Hematopoietic multipotent progenitor cell treated with erythropoietin and hydrocortisone succinate and interleukin-3 and kit ligand, for 8 days (in vitro differentiated cells): ENCODE measurements at places on chromosomes 4 and X.

DNA sequence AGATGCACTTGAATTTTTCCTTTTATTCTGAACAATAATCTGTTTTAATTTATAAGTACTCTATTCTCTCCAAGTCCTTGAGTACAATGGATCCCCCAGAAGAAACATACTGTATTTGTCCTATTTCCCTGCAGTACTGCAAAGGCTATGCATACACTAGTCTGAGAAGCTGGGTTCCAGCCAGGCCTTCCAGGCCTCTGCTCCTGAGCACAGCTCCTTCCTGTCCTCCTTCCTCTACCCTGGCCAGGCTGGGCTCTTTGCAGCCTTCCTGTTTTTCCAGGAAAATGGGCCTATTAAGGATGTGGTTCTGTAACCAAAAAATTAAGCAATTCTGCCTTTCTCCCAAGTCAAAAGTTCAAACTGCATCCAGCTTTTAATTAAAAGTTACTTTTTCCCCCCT is 68.0 kb upstream of the STIM2 start:
- DNase-seq = no peak

GRCh38 chrX:9340598-9341290 is 124.1 kb upstream of the TBL1X start:
- DNase-seq = peak; percentile 7

- no peak for DNase-seq
These were observed 121.3 kb downstream of the GPR143 start for GRCh38 chrX:9644335-9644734.

DNA sequence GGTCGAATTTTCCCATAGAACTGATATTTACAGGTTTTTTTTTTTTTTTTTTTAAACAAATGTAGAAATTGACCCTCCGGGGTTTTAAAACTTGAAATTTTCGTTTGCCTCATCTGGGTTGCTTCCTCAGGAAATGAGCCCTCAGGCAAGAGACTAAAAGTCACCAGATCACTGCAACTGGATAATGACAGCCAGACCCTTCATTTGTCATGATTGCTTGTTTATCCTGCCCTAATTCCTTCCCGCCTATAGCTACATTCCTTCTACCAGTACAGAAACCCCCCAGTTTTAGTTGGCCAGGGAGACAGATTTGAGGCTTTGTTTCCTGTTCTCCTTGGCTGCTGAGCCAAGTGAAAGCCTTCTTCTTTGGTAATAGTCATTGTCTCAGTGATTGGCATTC is 44.0 kb upstream of the IGFBP7 start:
- no peak for DNase-seq

DNA sequence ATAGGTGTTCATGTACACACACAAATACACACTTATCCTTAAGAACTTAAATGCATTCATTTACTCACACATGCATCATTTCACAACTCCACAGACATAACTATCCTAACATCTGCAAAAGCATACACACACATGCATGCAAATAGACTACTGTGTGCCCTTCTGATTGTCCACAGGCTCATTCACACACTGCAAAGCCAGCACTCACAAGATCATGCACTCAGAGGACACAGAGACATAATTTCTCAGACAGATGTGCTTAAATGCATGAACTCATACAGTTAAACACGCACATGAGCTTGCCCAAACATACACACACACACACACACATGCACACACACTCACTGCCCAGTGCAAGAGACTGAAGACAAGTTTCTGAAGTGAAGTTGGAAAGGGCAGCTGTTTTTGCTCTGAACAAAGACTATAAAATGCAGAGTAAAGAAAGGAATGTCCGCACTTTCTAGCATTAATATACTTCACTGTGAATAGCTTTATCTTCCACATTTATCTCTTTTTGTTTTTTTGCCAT is 1018.0 kb upstream of the HS3ST1 start:
- DNase-seq = no peak

DNA sequence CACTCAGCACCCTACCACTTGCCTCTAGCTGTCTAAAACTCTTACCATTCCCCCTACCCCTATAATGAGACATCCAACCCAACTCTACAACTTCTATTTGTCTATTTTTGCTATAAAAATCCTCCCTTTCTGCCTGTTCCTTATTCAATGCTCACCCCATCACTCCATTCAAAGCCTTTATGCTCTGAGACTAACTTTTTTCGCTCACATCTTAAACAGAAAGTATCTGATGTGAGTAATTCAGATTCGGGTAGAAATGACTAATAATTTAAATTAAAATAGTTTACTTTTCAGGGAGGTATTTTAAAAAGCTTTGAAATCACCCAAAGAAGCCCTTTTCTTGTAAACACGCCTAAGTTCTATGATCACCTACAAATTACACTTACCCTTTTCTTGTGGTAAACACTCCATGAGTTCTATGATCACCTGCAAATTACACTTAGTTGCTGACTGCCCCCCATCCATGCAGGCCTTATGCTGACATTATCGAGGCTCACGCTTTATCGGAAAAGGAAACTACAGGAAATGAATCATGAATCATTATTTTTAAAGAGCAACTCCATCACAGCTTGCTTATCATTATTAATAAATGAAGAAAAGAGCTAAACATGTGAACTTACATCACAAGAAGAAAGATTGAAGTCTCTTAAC is 168.7 kb upstream of the PPP1R2C start:
- no peak for DNase-seq

- peak; percentile 2 for DNase-seq
These were observed 100.5 kb downstream of the CLNK start for GRCh38 chr4:10584042-10584441.

- DNase-seq = no peak
These were observed 62.9 kb downstream of the MID1IP1 start for GRCh38 chrX:38864165-38864564.

- no peak for DNase-seq
These were observed 857.2 kb upstream of the INTU start for GRCh38 chr4:126775485-126776106.

- DNase-seq = no peak
These were observed 19.9 kb downstream of the MRFAP1 start for GRCh38 chr4:6660430-6660829.

GRCh38 chrX:153867139-153867538 is 18.8 kb downstream of the L1CAM start:
- DNase-seq = no peak

- no peak for DNase-seq
These were observed 4.1 kb downstream of the FOXO4 start for GRCh38 chrX:71099736-71100135.

DNA sequence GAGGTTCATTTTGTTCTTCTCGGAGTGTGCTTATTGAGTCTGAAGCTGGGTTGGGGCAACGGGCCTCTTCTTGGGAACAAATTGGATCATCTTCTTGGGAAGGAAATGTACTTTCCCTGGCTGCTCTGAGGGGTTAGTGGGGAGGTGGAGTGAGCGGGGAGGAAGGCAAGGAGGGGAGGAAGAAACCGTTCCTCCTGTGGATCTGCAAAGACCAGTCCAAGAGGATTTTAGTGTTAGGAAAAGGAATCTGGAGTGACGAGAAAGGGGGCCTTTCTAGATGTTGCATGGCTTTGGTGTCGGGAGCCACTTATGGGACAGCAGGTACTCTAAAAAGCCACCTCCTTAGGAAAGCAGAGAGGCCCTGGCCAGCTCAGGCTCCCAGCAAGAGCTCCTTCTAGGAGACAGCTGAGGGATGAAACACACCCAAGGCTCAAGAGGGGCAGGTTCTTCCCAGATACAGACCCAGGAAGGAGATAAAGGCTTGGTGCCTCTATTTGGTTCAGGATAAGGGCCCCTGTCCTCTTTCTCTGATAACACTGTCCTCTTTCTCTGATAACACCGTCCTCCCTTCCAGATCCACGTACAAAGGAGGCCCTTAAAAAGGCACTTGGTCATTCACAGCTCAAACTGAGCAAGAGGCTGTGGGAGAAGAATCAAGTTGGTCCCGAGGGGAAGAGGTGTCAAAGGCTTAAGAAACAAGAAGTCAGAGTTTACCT is 451 bp downstream of the SOD3 start:
- peak; percentile 34 for DNase-seq

- no peak for DNase-seq
These were observed 27.0 kb downstream of the TFDP3 start for GRCh38 chrX:133190877-133191738.

DNA sequence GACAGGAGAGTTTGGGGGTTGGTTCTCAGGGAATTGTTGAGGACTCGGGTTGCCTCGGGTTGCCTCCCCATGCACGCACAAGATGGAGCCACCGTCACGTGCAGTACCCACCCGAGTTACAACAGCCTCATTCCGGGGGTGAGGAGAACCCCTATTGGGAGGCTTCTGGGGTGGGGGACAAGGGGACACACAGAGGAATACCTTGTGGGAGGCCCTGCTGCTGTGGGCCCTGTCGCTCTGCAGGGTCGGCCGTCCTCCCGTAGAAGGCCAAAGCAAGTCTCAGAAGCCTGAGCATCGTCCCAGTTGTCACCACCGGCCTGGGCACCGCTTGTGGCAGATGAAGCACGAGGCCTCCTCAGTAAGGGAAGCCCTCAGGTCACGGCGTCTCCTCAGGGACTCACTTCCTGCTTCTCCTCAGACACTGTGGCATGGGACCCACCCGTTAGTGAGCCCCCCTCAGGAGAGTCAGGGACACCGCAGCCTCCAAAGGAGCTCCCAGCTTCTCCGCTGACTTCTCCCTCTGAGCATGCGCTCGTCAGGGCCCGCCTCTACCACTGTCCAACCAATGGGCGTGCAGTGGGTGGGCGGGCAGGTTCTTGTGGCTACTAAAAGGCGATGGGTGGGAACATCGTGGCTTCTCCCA is at the start of gene CT55:
TSS of gene CT55 (minus strand) at position 522 of the 643 bp plus-strand sequence. CDS start at position 295, 227 bp downstream.
- DNase-seq = no peak

GRCh38 chr4:120691536-120691935 is 231.0 kb downstream of the PRDM5 start:
- DNase-seq = no peak

DNA sequence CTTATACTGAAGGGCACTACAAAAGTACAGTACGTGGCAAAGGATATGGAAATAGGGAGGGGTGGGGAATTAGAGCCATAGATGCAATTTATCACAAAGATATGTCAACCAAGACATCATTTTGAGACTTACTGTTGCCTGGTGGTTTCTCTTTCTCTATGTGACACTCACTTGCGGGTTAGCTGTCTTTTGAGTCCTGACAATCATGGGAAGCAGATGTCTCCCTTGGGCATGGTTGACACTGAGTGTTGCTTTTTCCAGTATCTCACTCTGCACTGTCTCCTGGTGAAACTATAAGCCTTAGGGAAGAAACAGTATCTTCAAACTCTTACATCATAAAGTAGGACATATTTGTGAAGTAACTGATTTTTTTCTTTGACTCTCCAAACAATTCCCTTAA is 383.5 kb upstream of the LCORL start:
- no peak for DNase-seq

DNA sequence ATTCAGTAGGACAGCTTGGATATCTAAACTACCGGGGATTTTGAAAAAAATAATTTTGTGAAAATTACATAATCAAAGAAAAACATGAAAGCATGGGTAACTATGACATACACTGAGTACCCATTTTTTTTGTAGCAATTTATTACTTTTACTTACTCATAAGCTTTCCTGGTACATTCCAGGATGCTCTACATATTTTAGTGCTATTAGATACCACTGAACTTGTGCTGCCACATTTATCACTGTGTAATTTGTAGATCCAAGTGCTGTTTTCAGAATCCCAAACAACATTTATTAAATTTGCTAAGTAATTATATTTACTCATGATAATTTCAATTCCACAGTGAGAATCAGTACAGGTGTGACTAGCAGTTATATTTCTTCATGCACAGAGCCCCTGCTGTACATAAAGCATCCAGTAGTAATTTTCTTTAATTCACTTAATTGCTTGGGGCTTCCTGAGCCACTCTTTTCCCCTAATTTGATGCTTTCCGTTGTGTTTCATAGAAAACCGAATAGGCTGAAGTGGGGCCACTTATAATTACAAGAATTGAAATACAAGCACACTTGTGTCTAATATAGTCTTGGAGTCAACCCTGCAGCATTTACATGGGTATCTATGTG is 2254.4 kb downstream of the ARAP2 start:
- no peak for DNase-seq

DNA sequence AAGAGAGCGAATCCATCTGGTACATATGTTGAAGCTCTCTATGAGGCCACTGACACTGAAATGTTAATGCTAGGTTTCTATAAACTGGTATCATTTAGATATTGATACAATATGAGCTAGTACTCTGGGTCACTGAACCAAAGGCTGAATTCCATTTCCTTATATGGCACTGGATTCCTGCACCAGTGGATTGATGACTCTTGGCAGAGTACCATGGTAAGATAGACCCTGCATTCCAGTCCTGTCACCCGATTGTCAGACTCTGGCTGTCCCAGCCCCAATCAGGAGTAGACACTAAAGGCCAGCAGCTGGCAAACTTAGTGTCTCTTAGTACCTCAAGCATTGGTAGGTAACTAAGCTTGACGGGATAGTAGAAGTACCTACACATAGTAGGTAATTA is 44.0 kb upstream of the EOLA2 start:
- no peak for DNase-seq

DNA sequence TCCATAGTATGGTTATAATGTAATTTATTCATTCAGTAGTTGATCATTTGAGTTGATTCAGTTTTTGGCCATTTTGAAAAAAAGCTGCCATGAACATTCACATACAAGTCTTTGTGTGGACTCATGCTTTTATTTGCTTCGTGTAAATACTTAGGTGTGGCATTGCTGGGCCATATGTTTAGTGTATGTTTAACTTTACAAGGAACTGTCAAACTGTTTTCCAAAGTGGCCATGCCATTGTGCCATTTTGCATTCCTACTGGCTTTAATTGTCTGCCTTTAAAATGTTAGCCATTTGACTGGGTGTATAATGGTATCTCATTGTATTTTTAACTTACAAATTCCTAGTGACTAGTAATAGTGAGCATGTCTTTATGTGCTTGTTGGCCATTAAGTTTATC is 8.8 kb downstream of the MTM1 start:
- no peak for DNase-seq

GRCh38 chrX:11438767-11439166 is 145.6 kb downstream of the AMELX start:
- DNase-seq = no peak

GRCh38 chr4:85681221-85681657 is 206.3 kb downstream of the ARHGAP24 start:
- DNase-seq = no peak

DNA sequence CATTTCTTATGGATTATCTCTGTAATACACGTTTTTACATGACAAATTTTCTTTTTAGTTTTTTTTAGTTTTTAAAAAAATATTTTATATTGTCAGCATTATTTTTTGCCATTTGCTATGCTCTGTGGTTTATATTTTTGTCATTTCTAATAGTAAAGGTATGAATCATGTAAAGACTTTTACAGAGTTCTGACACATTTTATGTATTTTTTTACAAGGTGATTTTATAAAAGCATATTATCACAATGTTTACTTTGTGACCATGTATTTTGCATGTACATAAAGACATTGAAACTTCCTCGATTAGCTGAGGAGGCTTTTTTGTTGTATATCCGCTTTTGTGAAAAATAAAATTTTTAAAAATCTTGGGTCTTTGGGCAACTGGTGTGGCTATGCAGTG is 1705.1 kb downstream of the PCDH7 start:
- DNase-seq = no peak

- DNase-seq = no peak
These were observed 26.7 kb downstream of the TBC1D9 start for GRCh38 chr4:140729344-140730049.
